ENCODE measurements at places on chromosomes 13 and 19. TPM values are rescaled to one million over a fixed set of nuclear protein-coding genes. Genes with fewer than 3 reads are reported as not detected.

Gene SHISA2
- 0.72 TPM for total RNA-seq

Gene KLK7
- not detected for total RNA-seq

Gene HOMER3
- total RNA-seq, result 18.1 TPM

Gene S1PR4
- 0.75 TPM for total RNA-seq

Gene NCAN
- 0.05 TPM for total RNA-seq

Gene ZNF724
- total RNA-seq, result 5.3 TPM

Gene CYP2F1
- total RNA-seq, result not detected

Gene LHFPL6
- total RNA-seq, result 19.4 TPM

Gene PLPP2
- 91.1 TPM for total RNA-seq

Gene ZNF506
- 2.3 TPM for total RNA-seq

Gene SHD
- not detected for total RNA-seq

Gene DACT3
- total RNA-seq, result not detected

Gene CBY2
- 1.1 TPM for total RNA-seq

Gene DENND1C
- total RNA-seq, result 0.17 TPM

Gene USPL1
- total RNA-seq, result 13.0 TPM

Gene YJEFN3
- 1.3 TPM for total RNA-seq

Gene CALR3
- not detected for total RNA-seq

Gene C19orf33
- 64.5 TPM for total RNA-seq

Gene EID2B
- 4.9 TPM for total RNA-seq

Gene EFNB2
- total RNA-seq, result 2.0 TPM

Gene KCNC3
- 0.27 TPM for total RNA-seq

Gene CHST8
- 0.12 TPM for total RNA-seq

Gene TTC9B
- not detected for total RNA-seq

Gene ZNF547
- total RNA-seq, result 1.6 TPM

Gene NLRP4
- total RNA-seq, result not detected

Gene ELF1
- total RNA-seq, result 21.2 TPM

Gene C19orf81
- 8.0 TPM for total RNA-seq

Gene ZC3H4
- total RNA-seq, result 9.4 TPM

Gene KANK2
- total RNA-seq, result 15.0 TPM

Gene PSG11
- not detected for total RNA-seq

Gene LILRB1
- total RNA-seq, result not detected

Gene ZNF285
- 0.17 TPM for total RNA-seq

Gene ATP11A
- total RNA-seq, result 5.9 TPM

Gene SLC25A15
- total RNA-seq, result 53.3 TPM

Gene SLC46A3
- 5.0 TPM for total RNA-seq

Gene DNAAF3
- 7.8 TPM for total RNA-seq

Gene MARK4
- total RNA-seq, result 22.4 TPM

Gene HSH2D
- total RNA-seq, result not detected

Gene PTPRH
- total RNA-seq, result 31.9 TPM

All from NCI-H460 (cell line).